Left cardiac atrium (tissue), 4 donors: ENCODE measurements at places on chromosomes 2 and 18. TPM values are rescaled to one million over a fixed set of nuclear protein-coding genes. Genes with fewer than 3 reads are reported as not detected.

DNA sequence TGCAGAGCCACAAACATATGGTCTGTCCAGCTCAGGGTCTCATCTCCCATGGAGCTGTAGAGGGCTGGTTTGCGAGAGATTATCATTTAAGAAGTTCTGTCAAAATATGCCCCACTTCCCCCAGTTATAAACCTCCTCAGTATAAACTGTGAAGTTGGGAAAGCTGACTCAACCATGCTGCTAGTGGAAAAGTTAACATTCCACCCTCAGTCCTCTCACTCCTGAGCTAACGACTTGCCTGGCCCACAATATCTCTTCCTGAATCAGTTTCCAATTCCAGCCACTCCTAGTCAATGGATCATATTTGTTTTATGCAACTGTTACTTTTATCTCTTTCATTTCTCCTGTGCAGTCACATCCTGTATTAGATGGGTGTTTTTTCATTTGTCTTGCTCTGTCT lies 326.2 kb downstream of the SETBP1 start:
- no peak for DNase-seq

DNA sequence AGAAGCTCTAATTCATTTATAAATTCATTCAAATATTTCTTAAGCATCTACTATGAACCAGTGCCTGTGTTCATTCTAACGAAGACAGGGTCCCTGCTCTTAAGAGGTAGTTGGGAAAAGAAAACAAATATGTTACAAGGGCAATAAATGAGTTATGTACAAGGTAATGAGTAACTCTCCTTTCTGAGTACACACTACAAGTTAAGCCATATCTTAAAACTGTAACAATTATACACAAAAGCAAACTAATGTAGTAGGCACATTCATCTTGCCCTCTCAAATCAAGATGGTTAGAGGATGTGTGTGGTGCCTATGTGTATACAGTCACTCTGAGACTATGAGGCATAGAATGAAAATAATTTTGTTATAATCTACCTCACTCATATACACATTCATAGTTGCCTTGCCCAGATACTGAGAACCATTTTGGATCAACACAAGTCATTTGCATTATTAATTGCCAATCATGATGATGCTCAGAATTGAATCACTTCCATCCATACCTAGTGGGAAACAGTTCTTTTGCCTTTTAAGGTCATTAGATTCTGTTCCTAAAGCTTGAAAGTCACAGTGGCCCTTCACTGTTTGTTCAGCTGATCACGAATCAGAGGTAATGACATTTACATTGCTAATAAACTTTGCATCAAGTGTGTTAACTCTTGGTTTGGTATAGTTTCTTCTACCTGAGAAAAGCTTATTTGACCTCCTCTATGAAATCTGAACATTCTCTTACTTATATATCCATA lies 283.1 kb downstream of the ZNF385B start:
- DNase-seq, result no peak

- no peak for DNase-seq
Observed at GRCh38 chr18:23173912-23174311, 38.6 kb downstream of the CABLES1 start.

DNA sequence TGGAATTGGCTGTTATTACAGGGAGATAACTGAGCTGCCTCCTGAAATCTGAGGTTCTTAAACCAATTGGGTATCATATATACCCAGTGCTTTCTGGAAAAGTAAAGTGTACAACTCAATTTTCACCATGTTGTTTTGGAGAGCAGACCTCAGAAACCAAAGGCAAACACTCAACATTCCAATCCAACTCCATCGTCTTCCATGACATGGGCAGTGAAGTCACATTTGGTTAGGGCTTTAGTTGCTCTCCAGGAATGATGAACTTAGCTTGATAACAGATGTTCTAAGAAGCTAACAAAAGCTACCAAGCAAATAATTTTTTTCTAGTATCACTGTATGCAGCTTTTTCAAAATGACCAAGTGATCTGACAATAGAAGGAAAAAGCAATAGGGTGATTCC lies 107.0 kb upstream of the SLC35G4 start:
- no peak for DNase-seq

GRCh38 chr18:4797002-4797685 lies 342.0 kb upstream of the DLGAP1 start:
- no peak for DNase-seq

DNA sequence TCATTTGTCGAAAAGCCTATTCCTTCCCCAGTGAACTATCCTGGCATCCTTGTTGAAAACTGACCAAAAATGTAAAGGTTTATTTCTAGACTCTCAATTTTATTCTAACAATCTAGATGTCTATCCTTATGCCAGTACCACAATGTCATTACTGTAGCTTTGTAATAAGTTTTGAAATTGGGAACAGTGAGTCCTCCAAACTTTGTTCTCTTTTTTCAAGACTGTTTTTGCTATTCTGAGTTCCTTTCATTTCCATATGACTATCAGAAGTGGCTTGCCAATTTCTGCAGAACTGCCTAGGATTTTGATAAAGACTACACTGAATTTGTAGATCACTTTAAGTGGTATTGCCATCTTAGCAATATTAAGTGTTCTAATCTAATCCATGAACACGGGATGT lies 9.7 kb downstream of the STARD7 start:
- DNase-seq, result no peak

DNA sequence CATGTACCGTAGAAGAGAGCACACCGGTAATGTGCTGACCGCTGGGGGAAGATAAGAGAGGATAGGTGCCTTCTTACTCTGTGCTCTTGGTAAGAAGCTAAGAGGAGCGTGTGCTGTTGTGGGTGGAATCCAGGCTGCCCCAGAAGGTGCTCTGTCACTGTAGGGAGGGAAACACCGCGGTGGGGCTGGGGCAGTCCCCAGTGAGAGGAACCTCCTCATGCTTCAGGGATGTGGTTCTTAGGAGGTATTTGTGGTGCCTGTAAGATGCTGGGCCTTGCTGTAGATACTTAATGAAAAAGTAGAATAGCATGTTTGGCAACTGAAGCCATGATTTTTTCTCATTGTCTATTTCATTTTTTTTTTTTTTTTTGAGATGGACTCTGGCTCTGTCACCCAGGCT lies 1.1 kb downstream of the COLEC11 start:
- DNase-seq, result no peak

GRCh38 chr2:144477281-144477956 lies 42.5 kb downstream of the ZEB2 start:
- DNase-seq, result no peak

GRCh38 chr2:201915446-201915845 lies 109.1 kb downstream of the CDK15 start:
- DNase-seq, result no peak

- no peak for DNase-seq
Observed at GRCh38 chr2:158359846-158360245, 96.7 kb downstream of the CCDC148 start.

DNA sequence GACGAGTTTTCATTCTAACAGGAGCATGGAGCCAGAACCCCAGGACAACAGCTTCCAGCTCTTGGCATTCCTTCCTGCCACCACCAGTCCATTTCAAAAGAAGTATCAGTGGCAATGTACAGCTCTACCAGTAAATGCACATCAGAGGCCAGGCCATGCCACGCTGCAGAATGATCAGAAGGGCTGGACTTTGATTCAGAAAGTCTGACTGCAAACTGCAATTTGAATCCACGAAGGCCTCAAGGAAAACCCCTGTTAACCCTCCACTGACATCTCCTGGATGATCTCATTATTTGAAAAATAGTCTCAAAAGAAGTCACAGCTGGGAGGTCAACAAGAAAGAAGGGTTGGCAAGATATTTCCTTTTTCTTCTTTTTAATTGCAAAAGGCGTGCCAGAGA lies 119.2 kb downstream of the MYO5B start:
- no peak for DNase-seq

- DNase-seq, result no peak
Observed at GRCh38 chr18:45232061-45232460, 383.2 kb upstream of the SLC14A2 start.

- DNase-seq, result no peak
Observed at GRCh38 chr2:135411646-135412045, 119.4 kb downstream of the ZRANB3 start.

DNA sequence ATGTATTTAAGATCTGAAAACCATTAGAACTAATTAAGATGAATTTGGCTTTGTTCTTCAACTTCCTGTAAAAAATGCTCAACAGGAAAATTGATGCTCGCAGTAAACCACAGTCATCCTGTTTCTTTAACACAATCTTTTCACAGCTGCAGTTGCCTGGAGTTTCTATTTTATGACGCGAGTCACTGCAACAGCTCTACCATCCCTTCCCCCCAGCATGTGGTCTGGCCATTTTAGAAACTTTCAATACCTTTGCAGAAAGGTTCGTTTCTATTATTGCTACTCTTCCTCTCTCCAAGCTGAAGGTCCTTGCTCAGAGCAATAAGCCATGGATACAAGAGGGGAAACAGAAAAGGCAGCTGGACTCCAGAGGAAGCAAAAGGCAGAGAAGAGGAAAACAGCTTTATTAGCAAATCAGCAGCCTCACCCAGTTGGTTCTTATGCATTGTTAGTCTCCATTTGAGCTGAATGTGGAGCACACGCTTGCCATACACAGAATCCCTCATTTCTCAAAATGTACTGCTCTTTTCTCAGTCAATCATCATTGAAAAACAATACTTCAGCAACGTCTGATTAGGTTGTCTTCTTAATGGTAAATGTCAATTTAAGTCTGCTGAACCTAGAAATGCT lies 3.9 kb downstream of the WIPF1 start:
- no peak for DNase-seq

DNA sequence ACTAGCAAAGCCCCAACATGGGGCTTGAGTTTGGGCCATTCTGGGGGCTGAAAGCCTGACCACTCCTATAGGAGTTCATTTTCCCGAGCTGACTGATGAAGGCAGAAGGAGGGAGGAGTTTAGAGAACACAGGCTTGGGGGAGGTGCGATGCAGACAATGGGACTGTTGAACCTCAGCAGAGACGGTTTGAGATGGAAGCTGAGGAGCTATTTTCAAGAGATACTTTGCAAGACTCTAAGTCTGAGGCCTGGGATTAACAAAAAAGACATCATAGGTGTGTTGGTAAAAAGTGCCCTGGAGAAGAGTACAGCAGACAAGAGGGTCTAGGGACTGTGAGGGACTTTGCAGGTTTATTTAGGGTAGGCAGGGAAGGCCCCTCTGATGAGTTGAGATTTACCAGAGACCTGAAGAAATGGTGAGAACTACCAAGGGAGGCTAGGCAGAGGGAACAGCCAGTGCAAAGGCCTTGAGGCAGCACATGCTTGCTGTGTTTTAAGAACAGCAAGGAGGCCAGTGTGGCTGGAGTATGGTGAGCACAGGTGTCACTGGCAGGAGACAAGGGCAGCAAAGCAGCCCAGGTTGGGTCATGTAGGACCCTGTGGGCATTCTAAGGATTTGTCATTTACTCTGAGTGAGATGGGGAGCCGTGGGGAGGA lies 31.6 kb downstream of the PCBP1 start:
- no peak for DNase-seq

GRCh38 chr2:238383743-238384380 lies 42.9 kb upstream of the ASB1 start:
- no peak for DNase-seq

DNA sequence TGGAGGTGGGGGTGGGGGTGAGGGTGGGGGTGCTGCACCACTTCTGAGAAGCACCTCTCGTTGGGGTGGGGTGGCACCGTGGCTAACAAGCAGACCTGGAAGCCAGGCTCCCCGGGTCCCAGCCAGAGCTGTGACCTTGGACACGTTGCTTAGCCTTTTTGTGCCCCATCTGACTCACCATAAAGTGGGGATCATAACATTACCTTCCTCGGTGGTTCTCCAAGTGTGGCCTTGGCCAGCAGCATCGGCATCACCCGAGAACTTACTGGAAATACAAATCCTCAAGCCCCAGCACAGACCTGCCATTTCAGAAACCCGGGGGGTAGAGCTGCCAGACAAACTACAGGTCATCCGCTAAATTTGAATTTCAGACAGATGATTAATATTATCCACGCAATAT lies 58.7 kb upstream of the SLC66A3 start:
- no peak for DNase-seq

DNA sequence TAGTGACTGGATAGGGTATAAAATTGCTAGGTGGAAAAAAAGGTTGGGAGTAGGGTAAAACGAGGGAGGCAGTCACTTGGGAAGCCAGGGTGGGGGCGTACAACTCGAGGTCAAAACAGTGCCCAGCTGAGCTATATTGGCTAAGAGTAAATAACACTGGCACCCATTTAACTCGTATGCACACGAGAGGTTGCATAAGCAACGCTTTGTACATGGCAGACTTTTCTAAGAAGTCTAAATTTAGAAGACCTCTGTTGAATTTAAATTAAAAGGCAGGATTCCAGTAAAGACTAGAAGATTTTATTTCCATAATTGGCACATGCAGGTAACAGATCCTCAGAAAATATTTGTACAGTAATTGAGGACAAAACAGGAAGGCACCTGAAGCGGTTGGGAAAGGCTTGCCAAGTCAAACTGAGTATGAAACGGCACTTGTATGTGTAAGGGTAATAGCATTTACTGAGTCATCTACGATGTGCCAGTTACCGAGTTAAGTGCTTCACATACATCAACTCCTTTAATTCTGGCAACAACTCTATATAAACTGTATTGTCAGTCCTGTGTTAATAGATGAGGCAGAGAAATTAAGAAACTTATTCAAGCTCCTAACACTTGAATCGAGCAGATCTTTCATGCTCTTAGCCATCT lies 1.4 kb upstream of the MALT1 start:
- DNase-seq, result no peak

DNA sequence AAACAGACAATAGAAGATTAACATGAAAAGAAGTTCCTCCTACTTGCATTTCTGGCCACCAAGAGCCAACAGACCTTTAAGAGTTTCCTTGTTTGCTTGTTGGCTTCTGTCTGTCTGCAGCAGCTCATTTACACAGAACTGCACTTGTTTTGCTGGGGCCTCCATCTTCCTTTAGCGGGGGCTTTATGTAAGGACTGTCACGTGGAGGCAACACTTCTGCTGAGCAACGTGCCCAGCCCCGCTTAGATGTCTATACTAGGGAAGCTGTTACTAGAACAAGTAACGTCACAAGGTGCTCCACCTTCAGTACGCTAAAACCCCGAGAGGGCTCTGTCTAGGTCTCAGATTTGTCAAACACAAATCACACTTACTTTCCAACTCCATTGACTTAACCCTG lies 104.3 kb upstream of the PXDN start:
- DNase-seq, result no peak

GRCh38 chr2:144596073-144596871 lies 76.4 kb upstream of the ZEB2 start:
- DNase-seq, result peak; percentile 20

DNA sequence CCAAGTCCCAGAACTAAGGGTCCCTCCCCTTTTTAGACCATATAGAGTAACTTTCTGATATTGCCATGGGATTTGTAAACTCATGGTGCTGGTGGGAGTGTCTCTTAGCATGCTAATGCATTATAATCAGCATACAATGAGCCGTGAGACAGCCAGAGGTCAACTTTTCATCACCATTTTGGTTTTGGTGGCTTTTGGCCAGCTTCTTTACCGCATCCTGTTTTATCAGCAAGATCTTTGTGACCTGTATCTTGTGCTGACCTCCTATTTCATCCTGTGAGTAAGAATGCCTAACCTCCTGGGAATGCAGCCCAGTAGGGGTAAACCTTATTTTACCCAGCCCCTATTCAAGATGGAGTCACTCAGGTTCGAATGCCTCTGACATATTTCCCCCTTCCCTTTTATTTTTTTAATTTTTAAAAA lies 148.2 kb downstream of the PHLPP1 start:
- no peak for DNase-seq

Gene NDC80
- 0.29 TPM for total RNA-seq

Gene CNDP1
- total RNA-seq, result not detected

Gene MREG
- total RNA-seq, result 1.1 TPM

Gene CSRNP3
- total RNA-seq, result 3.0 TPM

Gene REG3G
- total RNA-seq, result not detected

Gene CDH20
- total RNA-seq, result 0.06 TPM

Gene MAP3K20
- total RNA-seq, result 204 TPM

Gene IMMT
- 188 TPM for total RNA-seq

Gene STAMBP
- 31.1 TPM for total RNA-seq

Gene C2orf80
- total RNA-seq, result not detected

Gene PHOSPHO2
- 3.9 TPM for total RNA-seq

Gene HOXD11
- not detected for total RNA-seq
